ENCODE measurements at places on chromosomes 13 and 19.

GRCh38 chr13:113064000-113064533 is 41.5 kb upstream of the F7 start:
- no peak for DNase-seq

DNA sequence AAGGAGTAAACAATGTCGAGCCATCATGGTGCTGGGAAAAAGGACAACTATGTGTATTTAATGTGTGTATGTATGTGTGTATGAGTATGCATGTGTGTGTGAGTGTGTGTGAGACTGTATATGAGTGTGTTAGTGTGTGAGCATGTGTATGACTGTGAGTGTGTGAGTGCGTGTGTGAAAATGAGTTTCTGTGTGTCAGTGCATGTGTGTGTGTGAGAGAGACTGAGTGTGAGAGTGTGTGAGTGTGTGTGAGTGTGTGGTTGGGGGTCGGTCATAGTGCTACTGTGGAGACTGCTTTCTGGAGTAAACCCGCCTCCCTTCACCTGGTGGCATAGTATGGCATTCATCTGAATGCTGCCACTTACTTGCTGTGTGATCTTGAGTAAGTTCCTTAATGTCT is 567.4 kb downstream of the FGF9 start:
- DNase-seq = no peak

DNA sequence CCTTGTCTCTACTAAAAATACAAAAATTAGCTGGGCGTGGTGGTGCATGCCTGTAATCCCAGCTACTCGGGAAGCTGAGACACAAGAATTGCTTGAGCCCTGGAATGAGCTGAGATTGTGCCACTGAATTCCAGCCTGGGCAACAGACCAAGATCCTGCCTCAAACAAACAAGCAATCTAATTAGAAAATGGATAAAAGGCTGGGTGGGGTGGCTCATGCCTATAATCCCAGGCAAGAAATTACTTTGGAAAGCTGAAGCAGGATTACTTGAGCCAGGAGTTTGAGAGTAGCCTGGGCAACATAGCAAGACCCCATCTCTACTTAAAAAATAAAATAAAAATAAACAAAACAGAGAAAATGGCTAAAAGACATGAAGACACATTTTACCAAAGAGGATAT is 77.0 kb downstream of the CAB39L start:
- peak; percentile 55 for DNase-seq

GRCh38 chr13:30325668-30326067 is 18.3 kb upstream of the KATNAL1 start:
- no peak for DNase-seq

GRCh38 chr19:10361569-10362011 is 18.8 kb downstream of the TYK2 start:
- no peak for DNase-seq

DNA sequence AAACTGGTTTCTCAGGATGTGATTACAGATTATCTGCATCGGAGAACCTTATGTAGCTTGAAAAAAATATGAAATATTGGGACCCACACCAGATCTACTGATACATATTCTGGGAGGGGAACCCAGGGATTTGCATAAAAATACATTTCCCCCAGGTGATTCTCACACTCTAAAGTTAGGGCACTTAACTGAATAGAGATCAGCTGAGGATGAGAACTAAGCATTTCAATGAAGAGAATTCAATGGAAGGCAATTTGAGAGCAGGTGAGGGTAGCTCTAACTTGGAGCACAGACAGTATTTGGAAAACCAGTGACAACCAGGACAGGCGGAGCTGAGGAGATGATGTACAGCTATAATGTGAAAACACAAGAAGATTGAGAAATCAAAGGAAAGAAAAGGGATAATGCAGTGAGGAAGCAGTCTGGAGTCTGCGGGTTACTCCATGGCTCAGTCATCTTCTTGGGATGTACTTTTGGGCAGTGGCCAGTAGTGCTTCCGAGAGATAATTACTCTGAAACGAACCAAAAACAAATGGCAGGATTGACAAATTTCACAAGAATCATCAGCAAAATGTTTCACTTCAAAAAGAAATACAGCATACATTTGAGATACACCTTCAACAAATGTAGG is 6.1 kb upstream of the OXGR1 start:
- peak; percentile 44 for DNase-seq

GRCh38 chr19:813219-814151 is 8.3 kb downstream of the PLPPR3 start:
- DNase-seq = no peak

- DNase-seq = no peak
Measured at GRCh38 chr19:42052241-42052863, 17.7 kb downstream of the GRIK5 start.

GRCh38 chr13:18952225-18953016 is 229.2 kb downstream of the TUBA3C start:
- DNase-seq = no peak

DNA sequence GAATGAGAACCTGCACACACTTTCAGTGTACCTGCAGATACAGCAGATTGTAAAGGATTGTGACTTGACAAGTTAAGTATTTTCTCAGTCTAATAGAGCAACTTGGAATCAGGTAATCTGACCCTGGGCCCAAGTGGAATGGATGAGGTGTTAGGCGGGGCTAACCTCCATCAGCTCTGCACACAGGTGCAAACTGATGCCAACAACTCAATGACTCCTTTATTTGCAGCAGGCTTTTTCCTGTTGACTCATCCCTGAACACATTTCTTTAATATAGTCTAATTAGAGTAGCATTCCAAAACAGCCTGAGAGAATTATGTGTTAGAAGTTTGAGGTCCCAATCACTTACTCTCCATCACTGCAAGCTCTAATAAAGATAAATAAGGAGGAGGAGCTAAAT is 48.8 kb downstream of the TPT1 start:
- no peak for DNase-seq

DNA sequence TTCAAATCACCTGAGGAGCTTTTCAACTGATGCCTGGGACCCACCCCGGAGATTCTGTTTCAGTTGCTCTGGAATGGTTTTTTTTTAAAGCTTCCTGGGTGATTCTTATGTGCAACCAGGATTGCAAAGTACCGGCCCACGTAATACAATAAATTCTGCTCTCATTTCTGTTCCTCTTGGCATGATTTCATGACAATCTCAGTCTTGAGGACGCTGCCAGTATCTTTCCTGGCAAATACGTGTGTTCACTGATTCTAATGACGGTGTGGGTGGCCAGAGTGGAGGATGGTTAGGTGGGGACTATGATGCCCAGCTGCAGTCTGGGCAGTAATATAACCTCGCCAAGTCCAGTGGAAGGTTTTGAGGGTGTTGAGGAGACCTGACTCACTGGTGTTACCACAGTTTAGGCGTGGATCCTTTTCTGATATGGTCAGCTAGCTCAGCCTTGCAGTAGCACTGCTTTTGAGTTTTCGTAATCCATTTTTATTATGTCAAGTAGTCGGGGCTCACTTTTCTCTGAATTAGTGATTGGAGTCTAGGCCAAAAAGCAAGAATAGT is 49.4 kb downstream of the FAM124A start:
- DNase-seq = no peak

GRCh38 chr13:87923753-87924152 is 252.6 kb downstream of the SLITRK5 start:
- no peak for DNase-seq

DNA sequence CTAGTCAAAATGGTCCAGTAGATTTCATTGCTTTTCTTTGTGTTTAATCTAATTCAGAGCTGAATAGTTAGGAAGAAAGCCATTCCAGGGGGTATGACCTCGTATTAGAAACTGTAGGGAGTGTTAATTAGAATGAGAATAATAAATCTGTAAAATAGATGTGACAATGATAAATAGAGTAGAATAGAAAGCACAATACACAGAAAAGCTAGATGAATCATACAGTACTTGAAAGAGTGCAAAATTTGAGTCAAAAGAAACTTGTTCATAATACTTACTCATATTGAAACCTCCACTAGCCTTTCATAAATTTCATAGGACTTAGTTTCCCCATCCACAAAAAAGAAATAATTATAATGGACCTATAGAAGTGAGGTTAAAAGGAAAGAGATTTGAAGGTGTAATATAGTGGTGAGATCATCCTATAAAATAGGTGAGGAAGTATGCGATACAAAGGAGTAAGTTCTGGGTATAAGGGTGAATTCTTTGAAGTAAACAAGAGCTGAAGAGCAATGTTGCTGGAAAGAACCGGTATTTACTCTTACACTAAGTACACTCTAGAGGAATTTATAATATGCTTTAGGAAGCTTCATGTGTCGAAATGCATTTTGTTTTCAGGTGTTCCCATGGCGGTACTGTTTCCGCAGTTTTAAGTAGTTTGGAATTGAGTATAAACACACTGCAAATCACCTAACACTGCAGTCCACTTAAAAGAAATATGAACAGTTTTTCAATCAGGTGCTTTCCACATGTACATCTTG is 21.9 kb downstream of the PCDH17 start:
- no peak for DNase-seq

GRCh38 chr13:97386801-97387484 is 47.0 kb upstream of the RAP2A start:
- no peak for DNase-seq

DNA sequence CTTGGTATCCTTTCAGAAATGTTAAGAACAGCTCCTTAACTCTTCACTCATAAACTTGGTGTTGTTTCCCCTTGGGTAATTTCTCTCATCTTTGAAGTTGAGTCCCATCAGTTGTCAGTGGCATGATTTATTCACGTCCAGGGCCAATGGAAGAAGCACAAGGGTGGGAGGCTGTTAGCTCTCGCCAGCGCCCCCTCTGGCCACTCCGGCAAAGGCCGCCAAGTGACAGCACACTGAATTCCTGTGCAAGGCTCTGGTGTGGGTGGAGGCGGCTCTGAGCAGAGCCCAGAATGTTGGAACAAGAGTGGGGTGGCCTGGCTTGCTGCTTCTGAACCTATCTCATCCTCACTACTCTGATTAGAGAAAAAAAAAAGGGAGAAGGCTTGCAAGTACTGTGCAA is 13.1 kb upstream of the MEDAG start:
- peak; percentile 49 for DNase-seq

- DNase-seq = no peak
Measured at GRCh38 chr19:280541-281009, 10.6 kb downstream of the PLPP2 start.

DNA sequence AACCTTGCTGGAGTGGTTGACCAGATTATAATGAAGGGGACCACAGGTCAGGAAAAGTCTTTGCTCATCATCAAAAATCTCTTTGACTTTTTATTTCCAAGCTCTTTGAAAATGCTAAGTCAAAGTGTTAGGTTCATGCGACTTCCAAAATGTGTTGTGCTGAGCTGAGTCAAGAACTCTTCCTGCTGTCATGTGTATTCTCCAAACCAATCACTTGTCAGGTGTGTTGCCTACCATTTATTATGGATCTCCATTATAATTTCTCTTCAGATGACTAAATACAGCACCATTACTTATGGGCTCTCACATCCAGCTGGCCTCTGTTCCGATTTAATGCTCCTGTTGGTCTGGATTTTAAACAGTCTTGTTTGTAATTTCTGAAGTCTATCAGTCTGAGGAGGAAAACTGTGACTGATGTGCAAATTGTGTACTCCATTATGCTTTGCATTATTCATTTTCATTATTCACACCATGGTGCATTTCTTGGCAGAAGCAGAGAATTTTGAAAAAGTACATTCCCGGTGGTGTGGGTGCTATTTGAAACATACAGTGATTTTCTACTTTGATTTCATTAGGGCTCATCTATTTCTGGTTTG is 562.5 kb downstream of the LMO7 start:
- no peak for DNase-seq

GRCh38 chr13:41641429-41641828 is 184.1 kb downstream of the RGCC start:
- DNase-seq = no peak

GRCh38 chr19:6126335-6126974 is 9.0 kb upstream of the ACSBG2 start:
- DNase-seq = peak; percentile 41

- peak; percentile 89 for DNase-seq
Measured at GRCh38 chr19:48970923-48971395, 5.8 kb downstream of the FTL start.

- no peak for DNase-seq
Measured at GRCh38 chr19:33219261-33219815, 6.3 kb downstream of the SLC7A10 start.

GRCh38 chr13:30810801-30811200 is 75.5 kb downstream of the ALOX5AP start:
- DNase-seq = no peak

- no peak for DNase-seq
Measured at GRCh38 chr19:38877781-38878574, at the start of gene RINL. TSS of gene RINL (minus strand) at chr19:38878275. CDS start at chr19:38876742, 1,533 bp downstream.

GRCh38 chr13:106619688-106620555 is 52.0 kb upstream of the ARGLU1 start:
- DNase-seq = peak; percentile 86

DNA sequence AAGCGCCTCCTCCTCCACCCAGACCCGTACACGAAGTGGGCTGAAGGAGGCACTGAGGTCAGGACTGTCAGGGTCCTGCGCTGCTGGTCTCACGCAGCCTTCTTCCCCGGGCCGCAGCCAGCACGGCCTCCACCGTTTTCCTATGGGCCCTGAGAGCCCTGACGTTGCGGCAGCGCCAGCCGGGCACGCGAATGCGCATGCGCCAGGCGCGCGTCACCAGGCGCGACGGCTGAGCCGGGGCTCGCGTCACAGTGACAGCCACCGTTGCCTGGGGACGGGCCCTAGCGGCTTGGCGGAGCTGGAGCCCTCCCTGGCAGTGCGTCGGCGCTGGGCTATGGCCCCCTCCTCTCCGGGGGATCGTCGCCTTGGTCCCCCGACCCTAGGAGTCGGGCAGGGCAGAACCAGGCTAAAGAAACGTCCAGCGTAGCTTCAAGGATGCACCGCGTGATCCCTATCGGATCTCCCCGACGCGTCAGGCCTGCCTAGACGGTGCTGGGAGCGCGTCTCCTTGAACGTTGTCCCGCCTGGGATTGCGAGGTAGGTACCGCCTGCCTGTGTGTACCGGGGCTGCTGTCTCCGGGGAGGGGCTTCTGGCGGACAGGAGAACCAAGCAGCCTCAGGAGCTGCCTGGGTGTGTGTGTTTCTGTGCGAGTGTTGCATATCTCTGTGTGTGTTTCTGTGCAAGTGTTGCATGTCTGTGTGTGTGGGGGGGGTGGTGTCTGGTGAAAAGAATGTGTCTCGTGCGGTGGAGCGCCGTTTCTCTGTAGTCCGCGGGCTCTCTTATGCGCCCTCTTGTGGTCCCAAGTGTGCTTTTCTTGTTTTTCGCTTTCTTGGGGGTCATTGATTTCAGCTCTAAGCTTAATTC is 43.2 kb downstream of the ZNF571 start:
- peak; percentile 18 for DNase-seq

- no peak for DNase-seq
Measured at GRCh38 chr19:18160493-18160970, 7.6 kb downstream of the PIK3R2 start.

DNA sequence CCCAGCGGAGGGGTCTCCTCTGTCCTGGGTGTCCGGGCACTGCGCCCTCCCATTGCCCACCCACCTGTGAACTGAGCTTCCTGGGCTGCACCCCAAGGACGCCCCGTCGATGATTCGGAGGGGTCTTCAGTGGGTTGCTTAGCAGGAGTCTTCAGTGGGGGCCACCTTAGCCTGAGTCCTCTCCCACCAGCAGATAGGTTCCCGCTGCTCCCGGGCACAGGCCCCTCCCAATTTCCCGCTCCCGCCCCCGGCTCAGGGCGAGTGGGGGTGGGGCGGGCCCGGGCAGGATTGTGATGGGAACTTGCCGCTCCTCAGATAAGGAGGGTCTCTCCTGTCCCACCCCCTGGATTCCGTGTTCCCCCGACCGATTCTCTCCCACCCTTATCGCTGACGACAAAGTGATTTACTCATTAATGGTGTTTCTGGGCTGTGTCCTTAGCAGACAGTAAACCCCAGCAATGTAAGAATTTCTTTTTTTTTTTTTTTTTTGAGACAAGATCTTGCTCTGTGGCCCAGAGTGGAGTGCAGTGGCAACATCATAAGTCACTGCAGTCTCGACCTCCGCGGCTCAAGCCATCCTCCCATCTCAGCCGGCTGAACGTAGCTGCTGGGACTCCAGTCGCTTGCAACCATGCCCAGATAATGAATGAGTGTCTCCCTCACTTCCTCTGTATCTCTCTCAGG is 655 bp upstream of the S1PR5 start:
- peak; percentile 61 for DNase-seq

Measured in adipocyte (in vitro differentiated cells).